A673 (cell line): ENCODE measurements at places on chromosomes 5 and 9. TPM values are rescaled to one million over a fixed set of nuclear protein-coding genes. Genes with fewer than 3 reads are reported as not detected.

The ST8SIA4 gene
- total RNA-seq, result 0.35 and 0.47 TPM in 2 replicates

The HARS2 gene
- 33.0 and 33.7 TPM in 2 replicates for total RNA-seq

The DRD1 gene
- 0.77 and 0.85 TPM in 2 replicates for total RNA-seq

The LRRC26 gene
- total RNA-seq, result not detected in 2 replicates

The KDM3B gene
- 62.1 and 65.1 TPM in 2 replicates for total RNA-seq

The PTPRD gene
- total RNA-seq, result not detected in 2 replicates

The PAXX gene
- 91.5 and 99.5 TPM in 2 replicates for total RNA-seq

The ENHO gene
- total RNA-seq, result 1.2 and 2.8 TPM in 2 replicates

The PRRX2 gene
- 12.7 and 16.6 TPM in 2 replicates for total RNA-seq

The CARD9 gene
- total RNA-seq, result 4.8 and 5.4 TPM in 2 replicates

DNA sequence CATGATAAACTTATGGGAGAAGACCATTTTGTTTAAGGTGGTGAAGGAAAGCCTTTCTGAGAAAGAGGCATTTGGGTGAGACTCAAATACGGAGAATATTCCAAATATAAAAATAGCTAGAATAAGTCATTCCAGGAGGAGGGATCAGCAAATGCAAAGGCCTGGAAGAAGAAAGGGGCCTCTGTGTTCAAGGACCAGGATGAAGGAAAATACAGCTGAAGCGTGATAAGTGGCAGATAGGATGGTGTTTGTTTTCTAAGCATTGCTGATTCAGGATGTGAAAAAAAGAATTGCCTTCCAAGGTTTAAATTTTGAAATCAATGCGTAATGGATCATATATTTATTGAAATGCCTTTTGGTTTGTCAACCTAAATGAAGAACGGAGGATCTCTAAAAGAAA, 59.4 kb upstream of the CAST start:
- DNase-seq, result no peak

DNA sequence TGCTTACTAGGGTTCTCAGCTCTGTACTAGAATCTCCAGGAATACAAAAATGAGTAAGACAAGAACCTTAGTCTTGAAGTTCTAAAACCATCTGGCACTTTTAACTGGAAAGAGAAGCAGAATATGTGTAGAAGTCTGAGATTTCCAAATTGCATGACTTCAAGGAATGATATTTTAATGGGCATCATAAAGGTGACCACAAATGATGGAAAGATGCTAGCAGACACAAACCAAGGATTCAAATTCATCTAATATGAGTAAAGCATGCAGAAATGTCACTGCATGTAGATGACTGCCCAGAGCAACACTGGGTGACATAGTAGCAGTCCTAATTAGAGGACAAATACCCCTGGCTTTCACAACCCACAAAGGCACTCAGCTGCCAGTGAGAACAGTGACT, 117.2 kb downstream of the RPS23 start:
- no peak for DNase-seq

GRCh38 chr5:107361945-107362344, 308.8 kb downstream of the EFNA5 start:
- DNase-seq, result peak; percentile 29

DNA sequence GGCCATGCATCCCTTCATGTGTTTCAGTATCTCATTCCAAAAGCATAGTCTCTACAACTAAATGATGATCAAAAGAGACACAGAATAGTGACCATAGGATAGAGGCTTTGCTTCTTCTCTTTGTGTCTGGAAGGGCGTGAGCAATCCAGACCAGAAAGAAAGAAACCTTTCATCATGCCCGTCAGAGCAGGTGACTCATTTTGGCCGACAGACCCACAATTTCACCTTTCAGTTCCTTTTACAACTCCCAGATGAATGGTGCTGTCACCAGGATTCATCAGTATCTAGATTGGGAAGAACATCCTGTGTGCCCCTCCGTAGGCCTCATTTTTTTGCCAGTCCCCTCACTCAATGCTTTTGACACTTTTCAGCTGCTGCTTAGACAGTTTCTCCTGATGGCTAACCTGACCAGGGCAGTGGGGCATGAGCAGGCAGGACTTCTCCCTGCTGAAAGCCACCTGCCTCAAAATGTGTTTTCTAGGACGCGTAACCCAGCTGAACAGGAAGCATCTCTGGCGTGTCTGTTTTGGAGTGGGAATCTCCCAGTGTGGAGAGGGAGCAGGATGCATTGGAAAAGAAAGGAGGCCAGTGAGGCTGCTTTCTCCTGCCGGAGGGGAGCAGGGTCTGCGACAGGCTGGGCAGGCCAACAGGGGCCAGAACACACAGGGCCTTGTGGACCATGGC, 21.2 kb downstream of the ABLIM3 start:
- DNase-seq, result no peak

DNA sequence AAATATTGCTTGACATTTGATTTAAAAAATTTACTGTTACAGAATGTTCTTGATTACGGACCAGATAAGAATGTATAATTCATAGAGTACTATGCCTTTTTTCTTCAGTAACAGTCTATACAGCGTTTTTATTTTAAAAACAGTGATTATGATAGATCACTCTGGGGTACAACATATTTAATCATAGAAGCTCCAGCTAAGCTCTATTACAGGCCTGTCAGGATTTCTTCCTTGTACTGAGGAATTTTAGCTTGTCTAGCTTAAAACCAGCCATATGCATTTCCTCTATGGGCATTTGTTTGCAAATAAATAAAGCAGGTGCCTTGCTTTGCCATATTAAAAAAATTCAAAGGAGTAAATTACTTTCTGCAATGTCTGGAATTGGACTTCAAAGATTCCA, 423.8 kb downstream of the BNC2 start:
- no peak for DNase-seq

GRCh38 chr5:150522504-150523414, 14.8 kb downstream of the NDST1 start:
- no peak for DNase-seq

- DNase-seq, result no peak
Measured at GRCh38 chr5:9667906-9668305, 37.8 kb upstream of the TAS2R1 start.

GRCh38 chr5:109961751-109962150, 272.0 kb downstream of the MAN2A1 start:
- no peak for DNase-seq

DNA sequence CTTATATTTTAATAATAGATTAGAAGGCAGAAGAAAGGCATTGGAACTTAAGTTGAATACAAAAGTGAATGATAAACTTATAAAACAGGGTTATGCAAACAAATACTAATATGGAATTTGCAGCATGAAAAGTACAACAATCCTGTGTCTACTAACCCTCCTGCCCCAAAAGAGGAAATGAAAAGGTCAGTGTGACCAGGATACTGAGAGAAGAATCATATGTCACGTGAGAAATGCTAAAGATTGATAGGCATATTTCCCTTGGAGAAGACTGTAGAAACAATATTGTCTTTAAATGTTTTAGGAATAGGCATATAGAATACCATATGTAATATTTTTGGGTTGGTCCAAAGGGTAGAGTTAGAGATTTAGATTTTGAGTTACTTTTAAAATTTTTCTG, 3.8 kb downstream of the WDR36 start:
- DNase-seq, result no peak

GRCh38 chr9:123410281-123410910, 54.4 kb downstream of the CRB2 start:
- DNase-seq, result no peak

GRCh38 chr5:73826301-73827105, 200.5 kb downstream of the ARHGEF28 start:
- DNase-seq, result no peak

DNA sequence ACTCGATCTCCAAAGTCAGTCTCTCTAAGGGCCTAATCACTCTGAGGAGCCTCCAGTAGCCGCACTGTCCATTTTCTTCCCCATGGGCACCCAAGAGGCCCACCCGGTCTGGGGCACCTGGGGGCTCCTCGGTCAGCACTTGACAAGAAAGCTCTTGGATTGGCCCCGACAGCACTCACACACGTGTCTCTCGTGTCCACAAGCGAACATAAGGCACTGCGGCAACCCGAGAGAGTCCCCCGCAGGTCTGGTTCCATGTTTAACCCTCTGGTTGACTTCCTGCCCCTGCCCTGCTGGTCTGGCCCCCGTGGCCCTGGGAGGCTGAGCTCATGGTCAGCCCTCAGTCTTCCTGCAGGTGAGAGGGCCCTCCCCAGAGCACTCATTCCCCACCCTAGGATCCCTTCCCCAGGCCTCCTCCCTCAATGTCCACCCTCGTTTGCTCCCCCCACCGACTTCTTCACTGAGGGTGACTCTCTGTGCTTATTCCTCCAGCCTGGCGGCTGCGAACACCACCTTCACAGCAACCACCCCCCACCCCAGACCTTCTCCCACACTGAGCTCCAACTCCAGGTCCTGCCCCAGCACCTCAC, 16.3 kb upstream of the LRRC14B start:
- no peak for DNase-seq
